Activated CD4-positive, alpha-beta T cell treated with anti-CD3 and anti-CD28 coated beads, Interleukin-2, amount 50 U/mL, for 24 hours (primary cell): ENCODE measurements at places on chromosomes 6 and 20.
A peak's percentile ranks its signal among the peaks of the same experiment; 100 is the strongest.

- peak; percentile 33 for DNase-seq
Observed at GRCh38 chr6:63573899-63574553, 1.7 kb downstream of the LOC128125822 start.

- no peak for DNase-seq
Observed at GRCh38 chr20:49641683-49642656, 71.7 kb downstream of the B4GALT5 start.

DNA sequence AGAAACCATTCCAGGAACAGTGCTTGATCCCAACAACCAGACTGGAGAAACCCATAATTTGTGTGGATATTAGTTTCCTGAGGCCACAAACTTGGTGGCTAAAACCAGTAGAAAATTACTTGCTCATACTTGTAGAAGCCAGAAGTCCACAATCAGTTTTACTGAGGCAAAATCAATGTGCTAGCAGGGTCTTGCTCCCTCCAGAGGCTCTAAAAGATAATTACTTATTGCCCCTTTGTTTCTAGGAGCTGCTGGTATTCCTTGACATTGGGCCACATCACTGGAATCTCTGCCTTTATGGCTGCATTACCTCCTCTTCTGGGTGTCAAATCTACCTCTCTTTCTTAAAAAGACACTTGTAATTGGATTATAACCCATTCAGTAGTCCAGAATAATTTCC is 142.2 kb upstream of the SAMD5 start:
- DNase-seq = no peak

GRCh38 chr6:104126315-104127005 is 733.3 kb downstream of the HACE1 start:
- no peak for DNase-seq

GRCh38 chr20:9417665-9418064 is 96.7 kb upstream of the LAMP5 start:
- DNase-seq = no peak

GRCh38 chr6:105135056-105135455 is 44.8 kb downstream of the POPDC3 start:
- no peak for DNase-seq

GRCh38 chr20:4272225-4272624 is 256.9 kb upstream of the RNF24 start:
- DNase-seq = no peak

DNA sequence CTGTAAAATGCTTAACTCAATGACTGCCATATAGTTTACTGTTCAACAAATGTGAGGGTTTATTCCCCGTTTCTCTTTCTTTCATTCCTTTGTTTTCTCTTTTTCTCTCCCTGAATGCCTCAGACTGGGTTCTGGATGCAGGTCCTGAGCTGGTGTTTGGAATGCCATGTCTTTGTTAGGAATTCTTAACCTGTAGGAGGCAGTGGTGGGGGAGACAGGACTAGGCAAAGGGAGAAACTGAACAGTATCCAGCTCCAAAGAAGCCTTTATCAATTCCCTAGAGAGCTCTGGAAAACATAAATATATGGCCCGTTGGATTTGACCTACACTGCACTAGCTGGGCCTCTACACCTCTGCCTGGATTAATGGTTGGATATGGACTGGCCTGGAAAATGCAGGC is 621.2 kb upstream of the SLC35B3 start:
- no peak for DNase-seq

DNA sequence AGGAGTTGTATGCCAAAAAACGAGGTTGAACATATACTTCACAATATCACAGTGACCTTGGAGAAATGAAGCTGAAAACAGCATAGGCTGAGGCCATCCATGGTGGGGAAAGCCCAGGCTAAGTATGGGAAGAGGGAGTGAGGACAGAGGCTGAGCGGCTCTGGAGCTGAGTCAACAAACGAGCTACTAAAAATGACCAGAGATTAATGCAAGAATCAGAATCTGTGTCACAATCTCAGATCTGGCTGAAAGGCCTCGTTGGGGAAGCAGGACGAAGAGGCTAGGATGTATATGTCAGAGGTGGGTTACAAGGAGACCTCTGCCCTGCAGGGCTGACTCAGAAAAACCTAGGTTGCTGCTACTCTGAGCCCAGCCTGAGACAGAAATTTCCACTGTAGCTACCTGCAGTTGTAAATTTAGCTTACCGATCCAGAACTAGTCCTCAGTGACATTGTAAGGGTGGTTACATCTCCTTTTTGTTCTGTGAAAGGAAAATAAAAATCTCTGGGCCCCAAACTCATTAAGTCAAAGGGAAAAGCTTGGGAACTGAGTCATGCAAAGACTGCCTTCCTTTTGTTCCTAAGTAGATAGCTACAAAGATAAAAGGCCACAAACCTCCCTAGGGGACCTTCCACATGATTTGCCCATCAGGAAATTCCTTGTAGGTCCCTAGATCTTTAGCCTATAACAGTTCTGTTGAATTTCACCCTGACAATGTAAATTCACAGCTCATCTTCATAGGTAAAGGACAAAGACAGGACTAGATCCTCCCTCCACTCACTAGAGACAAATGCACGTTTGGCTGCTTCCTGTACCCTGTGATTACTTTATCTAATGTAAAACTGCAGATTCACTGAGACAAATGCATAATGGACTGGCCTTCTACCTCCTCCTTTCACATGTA is 8.5 kb upstream of the TUBB2A start:
- no peak for DNase-seq

GRCh38 chr6:170366248-170366960 is 59.8 kb downstream of the FAM120B start:
- DNase-seq = no peak

DNA sequence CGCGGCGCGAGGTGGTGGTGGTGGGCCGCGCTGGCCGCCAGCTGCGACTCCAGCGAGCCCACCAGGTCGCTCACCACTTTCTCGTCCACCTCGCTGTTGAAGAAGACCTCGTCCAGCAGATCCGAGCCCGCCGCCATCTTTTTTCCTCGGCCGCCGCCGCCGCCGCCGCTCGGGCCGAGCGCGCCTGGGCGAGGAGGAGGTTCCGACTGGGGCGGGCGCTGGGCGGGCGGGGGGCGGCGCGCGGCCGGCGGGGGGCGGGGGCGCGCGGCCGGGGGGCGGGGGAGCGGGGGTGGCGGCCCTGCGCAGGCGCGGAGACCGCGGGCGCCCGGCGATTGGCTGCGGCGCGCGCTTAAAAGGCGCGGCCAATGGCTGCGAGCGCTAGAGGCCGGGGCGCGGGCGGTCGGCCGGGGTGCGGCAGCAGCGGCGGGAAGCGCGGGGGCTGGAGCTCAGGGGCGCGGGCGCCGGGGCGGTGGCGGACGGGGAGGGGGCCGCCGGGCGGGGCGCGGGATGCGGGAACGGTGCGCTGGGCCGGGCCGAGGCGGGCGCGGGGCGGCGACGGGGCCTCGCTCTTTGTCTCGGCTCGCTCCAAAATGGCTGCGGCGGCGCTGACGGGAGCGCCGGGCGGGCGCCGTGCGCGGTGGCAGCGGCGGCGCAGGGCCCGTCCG is at the start of gene TAF4:
TSS of gene TAF4 (minus strand) at position 208 of the 665 bp plus-strand sequence. CDS start at position 137, 71 bp downstream.
- DNase-seq = peak; percentile 68

- no peak for DNase-seq
Observed at GRCh38 chr20:49863666-49864065, 51.0 kb downstream of the SLC9A8 start.

DNA sequence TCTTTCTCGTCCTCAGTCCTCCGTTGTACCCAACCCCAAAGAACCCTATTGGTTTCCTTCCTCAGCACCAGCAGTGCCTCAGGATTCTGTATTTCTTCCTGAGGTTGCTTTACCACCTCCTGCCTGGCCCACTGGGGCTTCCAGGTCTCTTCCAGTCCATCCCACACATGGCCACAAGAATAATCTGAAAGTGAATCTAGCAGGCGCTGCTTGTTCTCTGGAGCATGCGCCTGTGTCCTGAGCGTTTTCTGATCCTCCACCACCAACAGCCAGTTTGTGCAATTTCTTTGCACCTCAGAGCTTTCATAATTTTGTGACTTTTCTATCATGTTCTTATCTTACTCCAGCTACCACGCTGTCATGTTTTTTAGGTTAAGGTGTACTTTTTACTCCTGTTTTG is 11.6 kb upstream of the HSP90AB1 start:
- no peak for DNase-seq

GRCh38 chr6:154039231-154039842 is at the start of gene OPRM1:
Gene OPRM1 (plus strand): TSS chr6:154039240. CDS start chr6:154039545, 305 bp downstream.
- peak; percentile 9 for DNase-seq

DNA sequence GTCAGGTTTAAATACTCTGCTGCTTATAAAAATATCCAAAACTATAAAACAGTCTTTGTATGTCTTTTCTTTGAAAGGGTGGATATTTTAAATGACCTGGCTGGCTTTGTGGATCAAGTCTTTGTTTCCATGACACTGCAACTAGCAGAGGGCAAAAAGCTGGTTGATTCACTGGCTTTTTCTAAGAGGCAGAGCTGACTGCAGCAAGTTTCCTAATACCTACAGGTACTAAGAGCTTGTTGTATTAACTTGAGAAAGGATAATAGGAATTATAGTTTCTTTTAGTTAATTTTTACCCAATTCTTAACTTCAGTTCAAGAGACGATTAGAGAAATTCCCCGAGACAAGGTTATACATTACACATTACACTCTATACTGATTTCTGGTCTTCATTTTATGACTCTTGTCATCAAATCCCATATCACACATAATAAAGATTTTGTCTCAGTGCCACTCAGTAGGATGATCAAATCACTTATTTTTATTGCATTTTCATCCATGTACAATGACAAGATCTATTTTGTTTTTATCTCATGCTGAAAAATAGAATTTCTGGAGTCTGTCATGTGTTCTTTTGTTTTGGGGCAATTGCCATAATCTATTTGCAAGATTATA is 120.1 kb upstream of the RIMS1 start:
- DNase-seq = no peak

- no peak for DNase-seq
Observed at GRCh38 chr6:79808921-79809320, 138.4 kb downstream of the ELOVL4 start.

DNA sequence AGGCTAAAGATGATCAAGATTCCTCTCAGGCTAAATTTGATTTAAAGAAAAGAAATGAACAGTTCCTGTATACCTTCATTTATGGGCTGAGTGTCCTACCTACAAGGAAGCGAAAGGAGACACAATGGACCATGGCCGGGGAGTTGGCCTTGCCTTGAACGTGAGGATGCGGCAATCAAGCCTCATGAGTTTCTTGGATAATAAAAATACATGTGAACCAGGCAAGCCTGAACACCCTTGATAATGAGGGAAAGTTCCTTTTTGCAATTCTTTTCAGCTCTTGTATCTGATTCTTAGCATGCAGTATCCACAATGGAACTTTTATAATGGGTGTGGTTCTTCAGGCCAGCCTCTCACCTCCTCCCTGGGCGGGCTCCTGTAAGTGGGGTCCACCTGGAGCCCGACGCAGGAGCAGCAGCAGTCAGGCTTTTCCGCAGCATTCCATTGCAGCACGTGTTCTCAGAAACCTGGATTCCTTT is 83.8 kb downstream of the RNASET2 start:
- no peak for DNase-seq

DNA sequence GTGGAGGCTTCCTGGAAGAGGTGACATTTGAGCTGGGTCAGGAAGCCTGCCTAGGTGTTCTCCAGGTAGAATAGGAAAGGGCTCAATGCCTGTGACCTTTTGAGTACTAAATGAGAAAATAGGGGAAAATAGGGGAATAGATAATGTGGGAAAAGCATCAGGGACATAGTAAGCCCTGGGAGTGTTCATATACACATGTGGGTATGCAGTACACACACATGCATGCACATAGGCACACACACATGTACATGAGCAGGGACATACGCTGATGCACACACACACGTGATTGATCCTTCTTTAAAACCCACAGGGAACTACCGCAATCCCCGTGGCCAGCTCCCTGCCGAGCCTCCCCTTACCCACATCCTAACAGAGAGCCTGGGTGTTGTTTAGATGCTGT is 351.7 kb downstream of the CDH4 start:
- DNase-seq = no peak

DNA sequence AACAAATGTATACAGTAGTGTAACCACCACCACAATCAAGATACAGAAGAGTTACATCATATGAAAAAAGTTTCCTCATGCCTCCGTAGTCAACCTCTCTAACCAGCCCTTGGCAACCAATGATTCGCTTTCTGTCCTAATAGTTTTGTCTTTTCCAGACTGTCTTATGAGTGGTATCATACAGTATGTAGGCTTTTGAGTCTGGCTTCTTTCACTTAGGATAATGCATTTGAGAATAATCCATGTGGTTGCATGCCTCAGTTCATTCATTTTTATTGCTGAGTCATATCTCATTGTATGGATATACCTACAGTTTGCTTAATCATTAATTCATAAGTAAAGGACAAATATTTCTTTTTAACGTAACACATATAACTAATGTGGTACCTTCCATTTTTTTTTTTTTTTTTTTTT is 86.4 kb upstream of the RIPOR2 start:
- no peak for DNase-seq

DNA sequence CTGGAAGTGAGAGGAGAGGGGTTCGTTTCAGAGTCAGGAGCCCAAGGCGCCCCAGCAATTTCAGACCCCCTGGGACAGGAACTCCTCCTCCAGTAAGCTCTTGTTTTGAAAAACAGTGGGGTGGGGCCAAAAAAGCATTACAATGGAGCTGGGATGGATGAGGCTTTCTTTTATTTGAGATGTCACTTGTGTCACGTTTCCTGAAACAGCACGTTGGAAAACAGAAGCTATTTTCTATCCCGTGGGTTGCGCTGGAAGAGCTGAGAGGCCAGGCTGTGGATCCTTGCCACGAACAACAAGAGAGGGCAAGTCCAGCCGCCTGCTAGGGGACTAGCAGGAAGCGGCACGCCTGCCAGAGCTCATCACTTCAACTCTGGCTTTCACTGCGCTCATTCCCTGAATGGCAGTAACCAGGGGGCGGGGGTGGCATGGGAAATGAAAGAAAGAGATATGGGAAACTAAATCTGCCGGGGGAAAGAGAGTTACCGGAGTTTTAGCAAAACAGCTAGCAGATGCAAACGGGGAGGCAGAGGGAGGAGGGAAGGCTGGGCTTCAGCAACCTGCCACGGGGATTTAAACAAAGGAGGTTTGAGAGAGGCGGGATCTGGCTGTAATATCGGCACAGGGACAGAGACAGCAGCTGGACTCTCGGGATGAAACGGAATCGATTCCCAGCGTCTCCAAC is 34.6 kb downstream of the GCNT2 start:
- DNase-seq = no peak

GRCh38 chr6:150925590-150925928 is 60.1 kb downstream of the MTHFD1L start:
- DNase-seq = no peak
